Natural killer cell treated with Interleukin-12 subunit alpha and Interleukin-12 subunit beta and Interleukin-15 and Interleukin-18, amount 100 ng/mL, for 72 hours (primary cell): ENCODE measurements at places on chromosomes 7 and 10.

- DNase-seq, result no peak
Observed at GRCh38 chr10:86392723-86393094, 26.1 kb upstream of the GRID1 start.

DNA sequence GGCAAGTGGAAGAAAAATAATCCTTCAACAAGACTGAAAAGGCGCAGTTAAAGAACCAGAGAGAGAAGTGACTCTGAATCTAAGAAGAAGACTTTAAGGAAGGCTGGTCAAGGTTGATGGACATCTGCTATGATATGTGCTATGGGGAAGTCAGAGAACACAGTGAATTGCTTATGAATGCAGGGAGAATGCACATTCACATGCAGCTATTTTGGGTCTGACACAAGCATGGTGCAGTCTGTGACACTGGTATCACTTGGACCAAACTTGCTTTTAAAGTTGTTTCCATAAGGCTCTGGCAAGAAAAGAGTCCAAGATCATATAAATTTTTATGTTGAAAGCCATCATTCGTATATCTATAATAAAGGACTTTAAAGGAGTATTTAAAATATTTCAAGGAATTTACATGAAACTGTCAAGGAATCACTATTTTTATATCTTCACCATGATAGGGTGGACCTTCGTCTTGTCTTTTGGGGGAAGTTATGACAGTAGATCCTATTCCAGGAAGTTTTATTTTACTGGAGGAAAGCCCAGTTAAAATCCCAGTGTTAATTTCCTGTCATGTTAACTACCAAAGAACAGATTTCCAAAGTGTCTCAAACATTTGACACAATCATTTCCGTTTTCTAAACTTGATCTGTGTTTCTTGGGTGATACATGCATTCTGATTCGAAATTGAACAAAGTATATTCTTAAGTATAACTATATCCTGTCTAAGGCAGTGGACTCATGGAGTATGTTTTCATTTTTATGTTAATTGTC lies 239.6 kb downstream of the SDK1 start:
- no peak for DNase-seq

DNA sequence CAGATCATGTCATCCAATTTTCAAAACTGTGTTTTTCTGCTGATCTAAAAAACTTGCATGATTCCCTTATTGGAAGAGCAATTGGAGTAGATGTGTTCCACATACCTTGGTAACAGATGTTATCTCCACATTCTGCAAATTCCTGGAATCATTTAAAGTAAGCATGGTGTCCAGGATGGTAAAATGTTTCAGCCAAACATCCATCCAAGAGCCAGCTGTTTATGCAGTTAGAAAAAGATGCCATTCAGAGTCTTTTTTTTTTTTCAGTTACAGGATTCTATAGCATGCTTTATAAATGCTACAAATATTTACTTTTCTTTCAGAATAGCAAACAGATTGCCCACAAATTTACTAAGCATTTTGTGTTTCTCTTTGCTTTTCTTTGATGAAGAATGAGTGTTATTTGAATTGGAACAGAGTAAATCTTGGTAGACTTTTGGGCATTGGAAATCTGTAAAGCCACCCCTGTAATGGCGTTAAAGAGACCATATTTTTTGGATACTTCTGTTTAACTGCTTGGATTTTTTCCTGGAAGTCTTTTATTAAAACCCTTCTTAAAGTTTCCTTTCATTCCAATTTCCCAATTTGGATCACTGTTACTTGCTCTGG lies 149.8 kb downstream of the GNAT3 start:
- no peak for DNase-seq

DNA sequence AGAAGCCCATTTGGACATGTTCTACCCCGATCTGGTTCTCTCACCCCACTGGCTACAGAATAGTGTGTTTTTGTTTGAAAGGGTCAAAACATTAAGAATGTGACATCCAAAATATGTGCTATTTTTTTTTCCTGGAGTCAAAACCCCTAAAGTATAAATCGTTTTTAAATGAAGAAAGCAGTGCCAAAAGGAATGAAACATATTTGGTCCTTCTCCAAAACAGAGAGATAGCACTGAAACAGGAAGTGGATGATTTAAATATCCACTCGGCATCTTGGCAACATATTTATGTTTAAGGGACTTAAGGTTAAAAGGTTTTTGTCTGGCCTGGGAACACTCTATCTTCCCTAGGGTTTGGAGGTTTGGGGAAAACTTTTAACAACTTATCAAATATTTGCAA lies 32.3 kb downstream of the CALD1 start:
- no peak for DNase-seq

DNA sequence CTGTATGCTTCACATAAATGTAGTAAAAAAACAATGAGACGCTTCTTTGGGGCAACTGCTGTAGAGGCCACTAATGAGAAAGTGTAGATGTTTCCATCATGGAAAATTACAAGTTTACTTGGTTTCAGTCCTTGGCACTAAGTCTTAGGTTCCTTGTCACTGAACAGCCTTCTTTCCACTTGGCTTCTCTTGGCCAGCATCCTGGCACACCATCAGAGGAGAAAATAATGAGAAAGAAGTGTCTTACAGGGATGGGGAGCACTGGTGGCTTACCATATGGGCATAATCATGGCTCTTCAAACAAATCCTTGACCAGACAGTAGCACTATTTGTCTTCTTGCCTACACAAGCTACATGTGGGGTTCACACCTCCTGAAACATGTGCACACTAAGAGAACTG lies 22.5 kb upstream of the SH3PXD2A start:
- DNase-seq, result no peak

GRCh38 chr7:1673581-1674118 lies 3.6 kb downstream of the ELFN1 start:
- DNase-seq, result no peak

- DNase-seq, result no peak
Observed at GRCh38 chr7:142384493-142384922, 126.7 kb upstream of the PRSS58 start.

- DNase-seq, result no peak
Observed at GRCh38 chr7:155420116-155420515, 37.8 kb upstream of the EN2 start.

- DNase-seq, result no peak
Observed at GRCh38 chr7:139725077-139725476, 52.7 kb downstream of the HIPK2 start.

GRCh38 chr7:158740013-158740656 lies 35.5 kb upstream of the NCAPG2 start:
- DNase-seq, result no peak

GRCh38 chr10:12130237-12130872 lies 878 bp downstream of the SEC61A2 start:
- peak; percentile 66 for DNase-seq

DNA sequence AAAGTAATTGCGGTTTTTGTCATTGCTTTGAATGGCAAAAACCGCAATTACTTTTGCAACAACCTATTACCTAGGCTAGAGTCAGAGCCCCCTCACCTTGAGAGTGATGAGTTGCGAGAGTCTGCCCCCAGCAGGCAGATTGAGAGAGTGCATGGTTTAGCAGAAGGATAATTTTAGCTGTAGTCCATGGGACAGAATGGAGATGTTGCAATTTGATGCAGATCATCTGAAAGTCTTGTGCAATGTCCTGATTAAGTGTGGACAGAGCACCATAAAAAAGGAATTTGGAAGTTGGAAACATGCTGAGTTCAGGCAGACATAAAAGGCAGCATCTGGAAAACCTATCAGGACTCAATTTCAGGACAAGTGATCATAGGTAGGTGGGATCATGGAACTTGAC lies 48.7 kb downstream of the GPR141 start:
- DNase-seq, result no peak

GRCh38 chr7:129561677-129562359 lies 49.7 kb upstream of the NRF1 start:
- no peak for DNase-seq

- DNase-seq, result no peak
Observed at GRCh38 chr7:2909043-2909442, 64.9 kb upstream of the GNA12 start.

GRCh38 chr10:10845826-10846503 lies 171.7 kb upstream of the CELF2 start:
- DNase-seq, result no peak

GRCh38 chr10:32350811-32351350 lies 3.9 kb upstream of the EPC1 start:
- DNase-seq, result no peak

- no peak for DNase-seq
Observed at GRCh38 chr10:30445711-30446110, 11.7 kb downstream of the MAP3K8 start.

- no peak for DNase-seq
Observed at GRCh38 chr10:101358706-101359300, 4.8 kb downstream of the BTRC start.

DNA sequence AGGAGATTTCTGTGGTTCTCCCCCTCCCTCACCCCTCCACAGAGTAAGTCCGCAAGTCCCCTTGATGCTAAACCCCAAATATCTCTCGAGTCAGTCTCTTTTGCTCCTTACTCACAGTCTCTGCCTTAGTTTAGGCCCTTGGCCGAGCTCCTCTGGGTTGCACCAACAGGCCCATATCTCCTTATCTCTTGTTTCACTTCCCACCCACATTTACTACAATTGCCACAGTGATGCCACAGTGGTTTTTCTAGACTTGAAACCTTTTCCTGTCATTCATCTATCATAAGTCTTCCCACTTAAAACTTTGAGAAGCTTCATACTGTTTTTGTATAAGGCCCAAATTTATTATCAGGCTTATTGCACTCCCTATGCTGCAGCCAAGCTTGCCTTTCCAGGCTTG lies 23.4 kb upstream of the NME8 start:
- no peak for DNase-seq

- no peak for DNase-seq
Observed at GRCh38 chr7:20317413-20317812, 13.3 kb upstream of the ITGB8 start.

GRCh38 chr7:24427048-24427447 lies 143.1 kb downstream of the NPY start:
- DNase-seq, result no peak

DNA sequence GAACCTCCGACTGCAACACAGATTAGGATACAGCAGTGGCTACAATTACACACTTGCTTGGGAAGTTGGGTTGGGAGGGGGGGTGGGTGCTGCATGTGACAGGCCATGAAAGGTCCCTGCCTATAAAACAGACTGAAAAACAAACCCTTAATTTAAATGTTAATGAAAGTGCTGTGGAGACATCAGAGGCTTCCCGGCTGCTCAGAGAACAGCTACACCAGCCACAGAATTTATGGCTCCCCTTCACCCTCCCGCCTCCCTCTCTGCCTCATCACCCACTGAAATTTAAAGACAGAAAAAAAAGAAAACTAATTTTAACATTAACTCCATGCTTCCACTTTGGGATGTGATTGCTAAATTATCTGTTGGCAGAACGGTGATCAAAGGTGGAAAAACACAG lies 34.7 kb downstream of the FBXW4 start:
- no peak for DNase-seq

DNA sequence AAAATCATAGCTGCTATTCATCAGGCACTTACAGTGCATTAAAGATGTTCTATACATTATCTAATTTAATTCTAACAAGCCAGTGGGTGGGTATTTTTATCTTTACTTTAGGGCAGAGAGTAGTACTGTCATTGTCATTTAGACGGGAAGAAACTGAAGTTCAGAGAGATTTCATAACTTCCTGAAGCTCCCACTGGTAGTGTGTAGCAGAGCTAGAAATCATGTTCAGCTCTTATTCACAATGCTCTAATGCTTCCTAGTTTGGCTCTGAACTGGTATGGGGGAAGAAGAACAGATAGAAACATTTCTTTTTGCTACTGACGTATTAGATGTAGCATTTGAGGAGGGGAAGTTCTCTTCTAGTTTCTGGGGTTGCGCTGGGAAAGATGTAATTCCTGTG lies 116.7 kb downstream of the CYP26A1 start:
- DNase-seq, result no peak

DNA sequence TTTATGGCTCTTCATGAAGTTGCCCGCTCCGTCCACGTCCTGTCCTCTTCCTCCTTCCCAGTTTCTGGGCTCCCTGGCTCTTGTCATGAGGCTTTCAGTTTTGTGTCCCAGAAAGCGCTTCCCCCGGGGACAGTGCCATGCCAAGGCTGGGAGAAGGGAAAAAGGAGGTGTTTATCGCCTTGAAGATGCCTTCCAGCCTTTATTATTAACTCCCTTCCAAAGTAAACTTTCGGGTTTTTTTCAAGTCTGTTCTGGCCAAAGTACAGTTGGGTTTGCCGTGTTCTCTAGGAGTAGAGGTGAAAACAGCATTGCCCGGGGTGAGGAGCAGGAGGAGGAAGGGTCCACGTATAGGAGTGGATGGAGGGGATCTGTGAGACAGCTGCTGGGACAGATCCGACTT lies 117.2 kb downstream of the CUX1 start:
- peak; percentile 44 for DNase-seq

DNA sequence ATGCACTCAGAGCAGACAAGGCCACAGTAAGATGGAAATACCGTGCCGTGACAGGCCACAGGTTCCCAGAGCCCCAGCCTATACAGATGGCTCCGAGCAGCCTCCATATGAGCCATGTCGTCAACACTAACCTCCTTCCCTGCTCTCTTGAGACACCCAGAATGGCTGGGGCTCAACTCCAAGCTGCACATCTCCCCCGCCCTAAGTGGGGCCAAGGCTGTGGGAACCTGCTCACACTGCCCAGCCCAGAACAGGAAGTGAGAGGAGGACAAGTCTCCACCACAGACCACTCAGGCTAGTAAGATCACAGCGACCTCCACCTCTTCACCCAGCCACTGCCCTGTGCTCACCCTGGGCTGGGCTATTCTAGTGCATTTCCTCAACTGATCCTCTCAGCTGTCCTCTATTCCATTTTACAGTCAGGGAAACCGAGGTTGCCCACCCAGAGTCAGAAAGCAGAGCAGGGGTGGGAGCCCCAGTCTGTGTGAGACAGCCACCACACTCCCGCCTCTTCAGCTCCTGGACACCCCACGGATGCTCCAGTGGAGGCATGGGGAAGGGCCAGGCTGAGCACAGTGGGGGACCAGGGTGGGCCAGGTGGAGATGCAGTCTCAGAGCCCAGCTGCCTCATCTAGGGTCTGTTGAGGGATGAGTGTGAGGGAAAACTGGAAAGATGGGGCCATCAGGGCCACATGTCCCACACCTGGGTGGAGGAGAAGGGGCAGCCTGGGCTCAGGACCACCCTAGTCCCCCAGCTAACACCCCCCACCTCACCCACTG lies 11.6 kb downstream of the GRID1 start:
- DNase-seq, result no peak

DNA sequence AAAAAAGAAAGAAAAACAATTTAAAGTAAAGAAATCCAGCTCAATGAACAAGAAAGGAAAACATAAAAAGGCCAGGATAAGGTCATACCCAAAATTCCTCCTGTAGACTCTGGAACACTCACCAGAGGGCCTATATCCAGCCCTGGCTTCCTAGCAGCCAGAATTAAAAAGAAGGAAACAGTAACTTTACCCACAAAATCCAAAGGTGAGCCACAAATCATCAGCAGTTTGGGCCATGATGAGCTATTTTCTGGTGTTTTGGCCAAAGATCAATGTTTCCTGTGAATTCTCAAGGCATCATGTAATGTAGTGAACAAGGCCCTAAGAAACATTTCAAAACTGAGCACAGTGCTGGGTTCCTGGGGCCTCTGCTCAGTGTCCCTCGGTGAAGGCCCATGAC lies 87.8 kb downstream of the LARP4B start:
- no peak for DNase-seq

GRCh38 chr7:102912742-102913141 lies at the start of gene LRRC17:
TSS of gene LRRC17 (plus strand) at chr7:102913000. CDS start at chr7:102933914, 20,914 bp downstream.
- DNase-seq, result no peak

GRCh38 chr10:84158061-84158460 lies 15.5 kb upstream of the GPR15LG start:
- no peak for DNase-seq

GRCh38 chr10:79286318-79286951 lies 60.8 kb upstream of the PPIF start:
- DNase-seq, result peak; percentile 89
